Sigmoid colon (tissue), 7 donors: ENCODE measurements at places on chromosomes 5 and 9. TPM values are rescaled to one million over a fixed set of nuclear protein-coding genes. Genes with fewer than 3 reads are reported as not detected.

Gene GLRA1
- not detected for total RNA-seq

Gene CEL
- 0.36 TPM for total RNA-seq

- no peak for DNase-seq
Observed at GRCh38 chr9:114244570-114244969, 78.3 kb upstream of the ORM1 start.

Gene RMI1
- total RNA-seq, result 1.4 TPM

GRCh38 chr5:69167493-69167855 lies 524 bp downstream of the CCNB1 start:
- DNase-seq, result no peak

GRCh38 chr5:15737871-15738664 lies 238.1 kb downstream of the FBXL7 start:
- no peak for DNase-seq

- peak; percentile 72 for DNase-seq
Observed at GRCh38 chr9:134730761-134731496, 89.3 kb downstream of the COL5A1 start.

DNA sequence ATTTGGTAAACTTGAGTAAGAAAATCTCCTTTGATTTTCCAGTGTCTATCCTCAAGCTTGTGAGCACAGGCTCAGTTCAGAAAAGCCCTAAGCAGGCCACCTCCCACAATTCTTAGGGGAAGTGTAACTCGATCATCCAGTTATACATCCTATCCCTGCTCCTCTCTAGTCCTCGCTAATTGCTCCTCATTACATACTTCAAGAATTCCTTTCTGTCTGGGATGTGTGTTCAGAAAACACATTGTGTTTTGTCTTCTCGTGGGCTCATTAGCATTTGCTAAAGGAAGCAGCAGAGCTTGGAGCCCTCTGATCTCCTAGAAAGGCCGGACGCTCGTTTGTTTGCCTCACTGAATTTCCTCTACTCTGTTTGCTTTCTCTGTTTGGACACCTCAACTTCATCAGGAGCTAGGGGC lies 268.2 kb upstream of the RFX3 start:
- DNase-seq, result no peak

Gene C5orf34
- total RNA-seq, result 1.1 TPM
